ENCODE measurements at places on chromosomes 1 and 21. TPM values are rescaled to one million over a fixed set of nuclear protein-coding genes. Genes with fewer than 3 reads are reported as not detected.

Gene TNNT2
- not detected for total RNA-seq

Gene CD1E
- not detected for total RNA-seq

Gene PYGO2
- 12.5 TPM for total RNA-seq

Gene KLHL12
- total RNA-seq, result 26.2 TPM

Gene CYP2J2
- 0.20 TPM for total RNA-seq

Gene ACTN2
- 0.39 TPM for total RNA-seq

Gene GBP6
- total RNA-seq, result not detected

Gene MAN1A2
- 34.9 TPM for total RNA-seq

Gene NCMAP
- total RNA-seq, result not detected

Gene ELAPOR1
- under 0.01 TPM for total RNA-seq

Gene F5
- total RNA-seq, result not detected

Gene LBR
- total RNA-seq, result 52.5 TPM

Gene AADACL4
- not detected for total RNA-seq

Gene PANK4
- 16.5 TPM for total RNA-seq

Gene FMN2
- total RNA-seq, result 15.4 TPM

Gene MANEAL
- total RNA-seq, result 0.78 TPM
